ENCODE measurements at places on chromosomes 4 and X. TPM values are rescaled to one million over a fixed set of nuclear protein-coding genes. Genes with fewer than 3 reads are reported as not detected.

Gene CRMP1
- polyA plus RNA-seq, result 5.0 TPM

Gene POF1B
- 0.36 TPM for polyA plus RNA-seq

Gene DMRTC1
- polyA plus RNA-seq, result 2.2 TPM

Gene PCSK1N
- polyA plus RNA-seq, result 8.6 TPM

Gene TBX22
- 27.3 TPM for polyA plus RNA-seq

Gene TMSB15B
- polyA plus RNA-seq, result 4.0 TPM

Measured in testis (tissue), 5 donors.